ENCODE measurements at places on chromosomes 3 and 15.

GRCh38 chr3:190210608-190211007 is 89.9 kb upstream of the P3H2 start:
- no peak for DNase-seq

DNA sequence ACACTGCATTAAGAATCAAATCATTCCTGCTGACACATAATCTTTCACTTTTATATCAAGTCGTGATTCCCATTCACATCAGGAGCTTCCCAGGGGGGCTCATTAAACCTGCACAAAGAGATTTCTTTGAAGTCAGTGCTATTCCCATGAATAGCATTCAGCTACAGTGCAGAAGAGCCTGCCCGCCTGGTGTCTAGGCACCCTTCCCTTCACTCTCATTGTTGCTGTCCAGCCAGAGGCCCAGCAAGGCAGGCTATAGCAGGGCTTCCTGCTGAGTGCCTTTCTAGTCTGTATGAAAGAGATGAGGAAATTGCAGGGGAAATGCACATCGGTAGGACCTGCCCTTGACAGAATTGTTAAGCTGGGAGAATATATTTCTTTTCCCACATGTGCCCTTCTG is 4.5 kb upstream of the GJD2 start:
- DNase-seq = no peak

DNA sequence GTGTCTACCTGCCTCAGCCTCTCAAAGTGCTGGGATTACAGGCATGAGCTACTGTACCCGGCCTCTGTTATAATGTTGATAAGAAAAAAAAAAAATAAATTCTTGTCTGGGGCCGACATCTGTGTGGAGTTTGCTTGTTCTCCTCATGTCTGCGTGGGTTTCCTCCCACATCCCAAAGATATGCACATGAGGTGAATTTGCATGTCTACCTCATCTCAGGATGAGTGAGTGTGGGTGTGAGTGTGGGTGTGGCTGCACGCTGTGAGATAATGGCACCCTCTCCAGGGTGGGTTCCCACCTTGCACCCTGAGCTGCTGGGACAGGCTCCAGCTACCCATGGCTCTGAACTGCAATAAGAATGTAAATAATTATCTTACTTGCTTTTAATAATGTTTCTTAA is 25.9 kb upstream of the UACA start:
- DNase-seq = no peak

GRCh38 chr3:170740726-170741591 is 129.0 kb downstream of the RPL22L1 start:
- no peak for DNase-seq

DNA sequence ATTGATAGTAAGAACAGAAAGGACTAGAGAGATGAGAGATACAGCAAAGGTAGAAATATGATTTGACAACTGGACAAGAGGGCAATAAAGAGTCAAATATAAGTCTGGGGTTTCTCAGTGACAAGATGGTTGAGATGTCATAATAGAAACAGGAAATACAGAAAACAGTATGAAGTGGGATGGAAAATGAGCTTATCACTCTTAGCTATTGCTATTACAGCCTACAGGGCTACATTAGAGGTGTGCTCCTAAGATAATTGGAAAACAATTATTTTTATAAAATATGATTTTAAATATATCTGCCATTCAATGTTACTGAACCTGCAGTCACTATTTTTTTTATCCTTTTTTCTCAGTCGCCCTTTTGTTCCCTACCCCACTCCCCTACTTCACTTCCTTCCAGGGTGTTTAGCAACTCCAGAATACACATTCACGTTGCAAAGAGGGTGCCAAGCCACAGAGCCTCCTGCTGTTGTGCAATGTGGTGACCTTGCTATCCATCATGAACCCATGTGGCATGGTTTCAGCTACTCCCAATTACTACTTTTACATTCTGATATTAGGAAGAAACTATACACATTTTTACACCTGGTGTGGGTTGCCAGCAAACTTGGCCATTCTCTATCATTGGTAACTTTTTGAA is 6.0 kb downstream of the NRG4 start:
- DNase-seq = no peak

Data from forelimb muscle (tissue), 1 donor.